ENCODE measurements at places on chromosomes 2 and 18. TPM values are rescaled to one million over a fixed set of nuclear protein-coding genes. Genes with fewer than 3 reads are reported as not detected.

The BOK gene
- 0.07 TPM for total RNA-seq

The SIGLEC15 gene
- not detected for total RNA-seq

The CAPN14 gene
- total RNA-seq = 0.68 TPM

The REG1B gene
- total RNA-seq = not detected

The GPR45 gene
- not detected for total RNA-seq

The SERPINB5 gene
- total RNA-seq = not detected

The DHRS9 gene
- total RNA-seq = 0.12 TPM

The ANKAR gene
- 3.2 TPM for total RNA-seq

The C1QL2 gene
- total RNA-seq = not detected

The LCT gene
- 0.74 TPM for total RNA-seq

The CTAGE1 gene
- total RNA-seq = not detected

The CCL20 gene
- total RNA-seq = not detected

The GCG gene
- total RNA-seq = not detected

The KCNK3 gene
- total RNA-seq = not detected

The PIAS2 gene
- 26.5 TPM for total RNA-seq

The DYNAP gene
- total RNA-seq = not detected

The TMEM200C gene
- total RNA-seq = not detected

The MSTN gene
- total RNA-seq = 0.07 TPM

The HOXD13 gene
- total RNA-seq = not detected

The CARF gene
- total RNA-seq = 7.1 TPM

The EFEMP1 gene
- not detected for total RNA-seq

The POMC gene
- total RNA-seq = 3.4 TPM

The FEV gene
- total RNA-seq = not detected

The CGREF1 gene
- 3.9 TPM for total RNA-seq

The CYRIA gene
- 1.8 TPM for total RNA-seq

The TDRD15 gene
- not detected for total RNA-seq
